ENCODE measurements at places on chromosomes 7 and 10.

DNA sequence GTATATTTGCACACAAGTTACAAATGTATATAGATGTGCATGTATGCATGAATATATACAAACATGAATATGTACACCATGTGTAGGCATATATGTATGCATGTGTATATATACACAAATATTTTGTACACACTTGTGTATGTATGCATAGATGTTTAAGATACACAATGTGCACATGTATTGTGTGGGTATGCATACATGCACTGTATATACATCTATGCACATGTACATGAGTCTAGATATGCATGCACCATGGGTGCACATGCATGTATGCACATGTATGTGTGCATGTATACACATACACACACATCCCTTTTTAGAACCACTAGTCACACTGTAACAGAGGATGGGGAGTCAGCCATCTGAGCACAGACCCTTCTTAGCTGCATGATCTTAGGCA, 249.4 kb downstream of the COBL start:
- DNase-seq, result no peak
- no peaks in the 10 kb centered on the region for H3K36me3 ChIP-seq
- H3K4me3 ChIP-seq, result no peak overlapping the region
- no peaks in the 10 kb centered on the region for H3K4me1 ChIP-seq

DNA sequence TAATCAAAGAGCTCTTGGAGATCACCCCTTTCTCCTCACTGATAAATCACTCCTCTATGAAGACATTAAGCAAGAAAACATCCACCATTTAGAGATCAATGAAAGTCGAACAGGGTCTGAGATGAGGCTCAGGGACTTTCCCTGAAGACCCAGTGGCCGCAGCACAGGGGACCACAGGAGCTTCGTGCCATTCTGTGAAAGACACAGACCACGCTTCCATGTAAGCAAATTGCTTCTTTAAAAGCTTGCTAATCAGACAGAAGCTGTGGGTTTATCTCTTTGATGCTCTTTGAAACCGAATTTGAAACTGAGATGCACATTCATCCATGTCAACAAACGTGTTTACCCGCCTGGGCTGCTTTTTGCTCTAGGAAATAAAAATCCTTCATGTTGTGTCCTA, 231.9 kb upstream of the PPP2R2D start:
- no peak overlapping the region for H3K27ac ChIP-seq
- no peak for DNase-seq
- no peaks in the 10 kb centered on the region for H3K36me3 ChIP-seq
- H3K27me3 ChIP-seq, result no peaks in the 10 kb centered on the region

- H3K36me3 ChIP-seq, result no peaks in the 10 kb centered on the region
- no peak overlapping the region for H3K4me3 ChIP-seq
- no peaks in the 10 kb centered on the region for H3K4me1 ChIP-seq
- H3K27me3 ChIP-seq, result no peaks in the 10 kb centered on the region
These were observed 104.1 kb downstream of the THSD7A start for GRCh38 chr7:11727864-11728263.

- H3K27ac ChIP-seq, result no peak overlapping the region
- no peaks in the 10 kb centered on the region for H3K36me3 ChIP-seq
These were observed 146.0 kb downstream of the TNS3 start for GRCh38 chr7:47435889-47436312.

- H3K27ac ChIP-seq, result no peak overlapping the region
- no peak overlapping the region for H3K4me3 ChIP-seq
- no peaks in the 10 kb centered on the region for H3K36me3 ChIP-seq
- H3K27me3 ChIP-seq, result no peaks in the 10 kb centered on the region
- DNase-seq, result no peak
These were observed 1.8 kb downstream of the LRRC18 start for GRCh38 chr10:48937796-48938195.

GRCh38 chr10:112374724-112375541, 1.0 kb downstream of the ACSL5 start:
- peaks cover 43% of the 10 kb centered on the region for H3K4me1 ChIP-seq
- peak overlapping the region; percentile 100 for H3K27ac ChIP-seq
- DNase-seq, result peak; percentile 75
- peak overlapping the region; percentile 100 for H3K4me3 ChIP-seq
- peaks cover 13% of the 10 kb centered on the region for H3K36me3 ChIP-seq

DNA sequence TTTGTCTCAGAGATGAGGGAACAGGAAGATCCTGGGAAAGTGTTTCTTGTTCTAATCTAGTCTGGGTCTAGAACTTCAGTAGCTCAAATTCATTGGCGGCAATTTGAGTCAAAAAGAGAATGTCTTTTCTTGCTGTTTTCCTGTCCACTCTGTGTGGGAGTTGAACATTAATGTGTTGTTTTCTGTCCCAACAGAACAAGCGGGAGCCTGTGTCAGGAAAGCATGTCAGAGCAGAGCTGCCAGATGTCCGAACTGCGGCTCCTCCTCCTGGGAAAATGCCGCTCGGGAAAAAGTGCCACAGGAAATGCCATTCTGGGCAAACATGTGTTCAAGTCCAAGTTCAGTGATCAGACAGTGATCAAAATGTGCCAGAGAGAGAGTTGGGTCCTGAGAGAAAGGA, 16.0 kb downstream of the GIMAP8 start:
- no peak for DNase-seq
- no peaks in the 10 kb centered on the region for H3K27me3 ChIP-seq
- H3K27ac ChIP-seq, result no peak overlapping the region
- no peak overlapping the region for H3K4me3 ChIP-seq
- peaks cover 58% of the 10 kb centered on the region for H3K4me1 ChIP-seq

GRCh38 chr7:90708841-90709317, 112.8 kb downstream of the CDK14 start:
- peak; percentile 57 for DNase-seq
- H3K4me3 ChIP-seq, result no peak overlapping the region

GRCh38 chr7:131603932-131604331, 47.5 kb upstream of the PODXL start:
- no peak overlapping the region for H3K27ac ChIP-seq
- H3K4me3 ChIP-seq, result no peak overlapping the region
- H3K4me1 ChIP-seq, result peaks cover 3% of the 10 kb centered on the region
- DNase-seq, result no peak

Data from activated CD4-positive, alpha-beta T cell treated with anti-CD3 and anti-CD28 coated beads, Interleukin-2, amount 10 ng/mL, durations not matched to agents 24 days and 14 days (primary cell).